T-helper 17 cell (primary cell): ENCODE measurements at places on chromosomes 7 and 10.

DNA sequence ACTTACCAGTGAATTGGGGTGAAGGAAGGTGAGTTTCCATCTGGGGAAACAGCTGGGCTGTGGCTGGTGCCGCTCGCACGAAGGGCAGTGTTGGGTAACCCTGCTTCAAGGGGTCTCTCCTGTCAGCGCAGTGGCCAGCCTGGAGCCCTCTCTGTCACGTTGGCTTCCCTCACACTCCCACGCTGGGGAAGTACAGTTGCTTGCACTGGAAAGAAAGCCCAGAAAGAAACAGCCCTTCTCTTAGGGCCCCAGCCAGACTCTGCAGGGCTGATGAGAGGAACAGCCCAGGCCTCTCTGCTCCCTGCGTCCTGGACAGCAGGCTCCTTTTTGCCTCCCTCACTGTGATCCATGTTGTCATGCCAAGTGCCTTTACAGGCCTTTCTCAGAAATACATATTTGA is 40.3 kb upstream of the TRIM8 start:
- no peak for DNase-seq

- no peak for DNase-seq
These were observed 51.5 kb upstream of the DLX6 start for GRCh38 chr7:96953676-96954513.

DNA sequence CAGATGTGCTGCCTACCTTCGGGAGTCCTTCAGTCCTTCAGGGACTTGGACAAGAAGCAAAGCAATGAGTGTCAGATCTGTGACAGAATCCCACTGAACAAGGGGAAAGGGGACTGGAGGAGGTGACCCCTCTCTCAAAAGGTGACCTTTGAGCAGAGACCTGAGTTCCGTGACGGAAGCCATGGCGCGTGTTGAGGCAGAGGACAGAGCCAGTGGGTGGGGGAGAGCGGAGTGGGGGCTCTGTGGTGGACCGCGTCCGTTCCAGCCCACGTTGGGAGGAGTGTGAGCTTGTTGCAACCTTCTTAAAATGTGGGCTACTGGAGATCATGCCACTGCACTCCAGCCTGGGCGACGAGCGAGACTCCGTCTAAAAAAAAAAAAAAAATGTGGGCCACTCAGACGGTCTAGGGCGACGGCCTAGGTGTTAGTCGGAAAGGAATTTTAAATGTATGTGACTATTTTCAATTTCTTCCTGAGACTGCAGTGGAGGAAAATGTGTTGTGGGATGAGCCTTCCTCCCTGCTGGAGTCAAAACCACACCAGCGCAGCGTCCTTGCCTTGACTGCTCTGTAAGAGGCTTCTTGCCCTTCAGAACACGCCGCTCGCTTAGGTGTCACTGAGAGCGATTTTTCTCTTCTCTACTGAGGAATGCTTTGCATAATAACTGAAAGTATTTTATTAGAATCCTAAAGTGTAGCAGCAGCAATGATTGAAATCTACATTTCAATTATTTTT is 272.7 kb downstream of the CELF2 start:
- DNase-seq, result no peak

- DNase-seq, result no peak
These were observed 31.2 kb downstream of the PRTFDC1 start for GRCh38 chr10:24920907-24921881.

DNA sequence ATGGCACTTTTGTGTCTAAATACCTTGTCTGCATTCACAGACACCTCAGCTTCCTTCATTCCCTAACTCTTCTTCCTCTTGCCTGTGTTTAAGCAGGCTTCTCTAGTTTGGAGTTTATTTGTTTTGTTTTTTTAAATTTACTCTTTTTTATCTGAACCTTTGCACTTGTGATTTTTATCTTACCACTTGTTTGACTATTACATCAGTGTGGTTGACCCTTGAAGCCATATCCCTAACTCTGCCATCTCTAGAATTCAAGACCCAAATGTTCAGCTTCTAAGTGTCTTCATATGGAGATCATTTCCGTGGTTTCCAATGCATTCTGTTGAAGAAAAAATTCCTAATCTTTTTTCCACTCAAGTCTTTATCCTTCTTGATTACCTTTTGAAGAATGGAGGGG is 233.3 kb downstream of the KIAA1217 start:
- DNase-seq, result no peak

- no peak for DNase-seq
These were observed 18.6 kb upstream of the ZMIZ2 start for GRCh38 chr7:44729949-44730590.

GRCh38 chr7:27207348-27207985 is 7.6 kb upstream of the HOXA13 start:
- DNase-seq, result no peak

- no peak for DNase-seq
These were observed 2.9 kb downstream of the HABP2 start for GRCh38 chr10:113555751-113556150.
